ENCODE measurements at places on chromosomes 2 and 18. TPM values are rescaled to one million over a fixed set of nuclear protein-coding genes. Genes with fewer than 3 reads are reported as not detected.

GRCh38 chr2:196480653-196481323, 158.7 kb upstream of the CCDC150 start:
- DNase-seq = no peak
- no peaks in the 10 kb centered on the region for H3K36me3 ChIP-seq
- peaks cover 7% of the 10 kb centered on the region for H3K4me1 ChIP-seq
- no peaks in the 10 kb centered on the region for H3K27me3 ChIP-seq
- H3K27ac ChIP-seq = no peak overlapping the region
- H3K4me3 ChIP-seq = no peak overlapping the region

DNA sequence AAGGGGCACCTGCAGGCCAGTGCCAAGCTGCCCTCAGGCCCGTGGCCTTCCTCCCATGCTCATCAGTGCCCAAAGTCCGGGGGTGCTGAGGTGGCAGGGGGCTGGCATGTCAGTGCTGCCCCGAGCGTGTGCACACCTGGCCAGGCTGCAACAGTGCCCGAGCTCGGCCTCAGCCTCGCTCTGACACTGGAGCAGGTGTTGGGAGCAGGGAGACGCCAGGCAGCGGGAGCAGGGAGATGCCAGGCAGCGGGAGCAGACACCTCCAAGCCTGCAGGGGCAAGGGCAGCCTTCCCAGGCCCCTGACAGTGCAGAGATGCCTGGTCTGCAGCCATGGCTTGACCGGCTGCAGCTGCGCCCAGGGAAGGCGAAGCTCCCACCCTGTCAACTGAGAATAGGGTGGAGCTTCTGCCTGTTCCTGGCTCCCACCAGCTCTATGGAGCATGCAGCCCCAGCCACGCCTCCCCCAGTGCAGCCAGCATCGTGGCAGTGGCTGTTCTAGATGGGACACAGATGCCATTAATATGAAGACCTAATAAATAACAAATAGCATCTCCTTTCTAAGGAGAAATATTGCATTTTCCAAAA, 82.4 kb downstream of the DTNB start:
- no peak overlapping the region for H3K4me3 ChIP-seq
- no peaks in the 10 kb centered on the region for H3K27me3 ChIP-seq
- no peaks in the 10 kb centered on the region for H3K4me1 ChIP-seq
- H3K36me3 ChIP-seq = no peaks in the 10 kb centered on the region
- DNase-seq = no peak

- no peak for DNase-seq
- H3K36me3 ChIP-seq = no peaks in the 10 kb centered on the region
- H3K4me1 ChIP-seq = no peaks in the 10 kb centered on the region
- no peaks in the 10 kb centered on the region for H3K27me3 ChIP-seq
These were observed 623.9 kb downstream of the NRXN1 start for GRCh38 chr2:50408053-50408452.

- no peak overlapping the region for H3K27ac ChIP-seq
- H3K4me3 ChIP-seq = no peak overlapping the region
- DNase-seq = peak; percentile 76
- no peaks in the 10 kb centered on the region for H3K36me3 ChIP-seq
- H3K27me3 ChIP-seq = no peaks in the 10 kb centered on the region
These were observed 46.1 kb downstream of the TMEM185B start for GRCh38 chr2:120177001-120177621.

- no peak overlapping the region for H3K4me3 ChIP-seq
- no peaks in the 10 kb centered on the region for H3K4me1 ChIP-seq
- no peak overlapping the region for H3K27ac ChIP-seq
- H3K36me3 ChIP-seq = no peaks in the 10 kb centered on the region
- H3K27me3 ChIP-seq = no peaks in the 10 kb centered on the region
These were observed 128.5 kb downstream of the ARL6IP6 start for GRCh38 chr2:152846697-152847470.

GRCh38 chr18:22210311-22210754, 40.9 kb downstream of the GATA6 start:
- no peaks in the 10 kb centered on the region for H3K36me3 ChIP-seq
- DNase-seq = no peak
- no peaks in the 10 kb centered on the region for H3K27me3 ChIP-seq
- H3K4me3 ChIP-seq = no peak overlapping the region
- peaks cover 7% of the 10 kb centered on the region for H3K4me1 ChIP-seq

GRCh38 chr18:30004965-30005364, 1037.6 kb downstream of the DSC3 start:
- no peak for DNase-seq
- H3K27ac ChIP-seq = no peak overlapping the region
- no peaks in the 10 kb centered on the region for H3K36me3 ChIP-seq
- no peaks in the 10 kb centered on the region for H3K27me3 ChIP-seq
- H3K4me1 ChIP-seq = no peaks in the 10 kb centered on the region
- no peak overlapping the region for H3K4me3 ChIP-seq

- no peaks in the 10 kb centered on the region for H3K4me1 ChIP-seq
- DNase-seq = no peak
- no peaks in the 10 kb centered on the region for H3K36me3 ChIP-seq
- H3K4me3 ChIP-seq = no peak overlapping the region
- no peak overlapping the region for H3K27ac ChIP-seq
- no peaks in the 10 kb centered on the region for H3K27me3 ChIP-seq
These were observed 21.6 kb upstream of the AGXT start for GRCh38 chr2:240846873-240847595.

- H3K4me3 ChIP-seq = no peak overlapping the region
- H3K27me3 ChIP-seq = no peaks in the 10 kb centered on the region
- DNase-seq = no peak
- no peak overlapping the region for H3K27ac ChIP-seq
- no peaks in the 10 kb centered on the region for H3K36me3 ChIP-seq
- H3K4me1 ChIP-seq = no peaks in the 10 kb centered on the region
These were observed 766.1 kb upstream of the SALL3 start for GRCh38 chr18:78213361-78213994.

DNA sequence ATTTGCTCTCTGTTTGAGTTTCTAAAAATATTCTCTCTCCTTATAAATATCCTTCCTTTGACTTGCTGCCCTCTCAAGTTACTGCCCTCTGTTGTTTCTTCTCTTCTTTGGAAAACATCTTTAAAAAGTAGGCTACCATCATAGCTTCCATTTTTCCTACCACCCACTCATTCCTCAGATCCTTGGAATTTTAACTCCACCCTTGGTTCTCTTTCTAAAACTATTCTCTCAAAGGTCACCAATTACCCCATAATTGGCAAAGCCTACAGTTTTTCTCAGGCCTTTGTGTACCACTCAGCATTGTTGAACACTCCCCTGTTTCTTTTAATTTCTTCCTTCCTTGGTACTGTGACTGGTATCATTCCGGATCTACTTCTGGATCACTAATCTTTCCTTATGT, 43.0 kb upstream of the ITGAV start:
- H3K4me3 ChIP-seq = no peak overlapping the region
- no peak for DNase-seq
- no peak overlapping the region for H3K27ac ChIP-seq
- no peaks in the 10 kb centered on the region for H3K4me1 ChIP-seq
- H3K36me3 ChIP-seq = no peaks in the 10 kb centered on the region

- no peaks in the 10 kb centered on the region for H3K27me3 ChIP-seq
- H3K4me3 ChIP-seq = no peak overlapping the region
- no peak overlapping the region for H3K27ac ChIP-seq
- no peaks in the 10 kb centered on the region for H3K36me3 ChIP-seq
- DNase-seq = no peak
These were observed 22.2 kb downstream of the ATAD2B start for GRCh38 chr2:23904692-23905091.

DNA sequence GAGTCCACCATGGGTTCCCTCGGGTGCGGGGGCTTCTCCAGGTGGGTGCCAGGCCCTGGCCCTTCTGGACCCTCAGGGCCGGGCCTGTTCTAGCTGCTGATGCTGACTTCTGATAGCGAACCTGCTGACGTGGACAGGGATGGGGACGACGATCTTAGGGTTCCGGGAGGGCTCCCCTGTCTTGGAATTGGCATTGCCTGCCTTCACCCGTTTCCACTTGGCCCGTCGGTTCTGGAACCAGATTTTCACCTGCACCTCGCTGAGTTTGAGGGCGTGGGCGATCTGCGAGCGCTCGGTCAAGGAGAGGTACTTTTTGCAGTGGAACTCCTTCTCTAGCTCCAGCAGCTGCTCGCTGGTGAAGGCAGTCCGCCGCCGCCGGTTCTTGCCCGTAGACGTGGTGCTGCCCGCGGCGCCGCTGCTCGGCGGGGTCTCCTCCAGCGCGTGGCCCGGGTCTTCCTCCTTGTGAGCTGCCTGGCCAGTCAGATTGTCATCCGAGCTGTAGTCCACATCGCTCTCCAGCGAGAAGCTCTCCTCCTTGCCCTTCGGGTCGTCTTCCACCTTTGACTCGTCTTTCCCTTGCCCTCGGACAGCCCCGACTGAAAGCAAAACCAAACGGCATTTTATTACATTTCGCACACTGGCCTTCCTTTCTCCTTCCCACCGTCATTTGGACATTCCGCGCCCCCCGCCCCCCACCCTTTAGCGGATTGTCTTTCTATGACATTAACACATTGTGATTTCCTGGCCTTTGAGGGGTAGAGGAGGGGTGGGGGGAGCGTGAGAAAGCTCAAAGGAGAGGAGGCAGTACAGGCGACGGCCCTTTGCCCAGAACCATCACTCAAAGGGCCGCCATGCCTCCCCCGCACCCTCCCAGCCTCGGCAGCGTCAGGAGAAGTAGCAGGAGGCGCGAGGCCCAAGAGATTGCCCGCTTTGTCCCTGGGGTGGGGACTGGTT, 2.1 kb downstream of the GBX2 start:
- H3K27ac ChIP-seq = no peak overlapping the region
- no peak for DNase-seq
- no peaks in the 10 kb centered on the region for H3K4me1 ChIP-seq
- no peak overlapping the region for H3K4me3 ChIP-seq

DNA sequence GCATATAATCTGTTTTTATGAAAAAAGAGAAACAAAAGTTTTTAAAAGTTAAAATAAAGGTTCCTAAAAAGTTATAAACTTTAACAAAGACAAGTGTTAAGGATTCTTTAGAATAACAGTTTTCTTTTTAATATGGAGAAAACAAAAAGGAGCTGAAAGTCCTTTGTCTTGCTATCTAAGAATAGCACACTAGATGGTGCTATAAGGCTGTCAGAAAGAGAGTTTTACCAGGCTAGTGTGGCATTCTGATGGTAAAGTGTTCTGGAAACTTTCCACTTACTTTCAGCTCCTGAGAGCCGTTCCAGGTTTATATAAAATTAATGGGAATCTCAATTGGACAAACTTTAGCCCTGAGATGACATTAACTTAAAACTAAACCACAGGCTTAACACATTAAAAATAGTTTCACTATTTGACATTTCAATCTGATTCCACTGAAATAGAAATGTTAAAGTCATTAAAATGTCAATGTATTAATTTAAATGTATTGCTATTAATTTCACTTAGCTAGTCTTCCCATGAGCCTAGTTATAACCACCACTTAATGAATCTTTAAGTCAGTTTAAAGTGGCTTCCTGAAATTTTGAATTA, 3.7 kb downstream of the FBXO48 start:
- H3K4me1 ChIP-seq = no peaks in the 10 kb centered on the region
- H3K4me3 ChIP-seq = no peak overlapping the region

DNA sequence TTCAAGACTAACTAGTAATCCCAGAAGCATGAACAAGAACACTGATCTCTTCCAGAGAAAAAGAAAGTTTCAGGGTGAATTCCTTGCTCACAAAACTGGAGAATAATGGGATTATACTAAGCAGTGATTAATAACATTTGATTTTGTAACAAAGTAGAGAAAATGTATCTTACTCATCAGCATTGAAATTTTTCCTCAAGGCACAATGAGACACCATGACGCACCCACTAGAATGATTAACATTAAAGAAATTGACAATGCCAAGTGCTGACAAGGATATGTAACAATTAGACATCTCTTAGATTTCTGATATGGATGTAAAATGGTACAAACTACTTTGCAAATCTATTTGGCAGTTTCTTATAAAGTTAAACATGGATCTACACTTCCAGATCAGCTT, 101.1 kb upstream of the EPHA4 start:
- H3K4me3 ChIP-seq = no peak overlapping the region
- H3K4me1 ChIP-seq = no peaks in the 10 kb centered on the region
- H3K27me3 ChIP-seq = no peaks in the 10 kb centered on the region

GRCh38 chr2:181675254-181675653, 5.1 kb downstream of the NEUROD1 start:
- H3K4me1 ChIP-seq = no peaks in the 10 kb centered on the region
- H3K27me3 ChIP-seq = no peaks in the 10 kb centered on the region
- H3K4me3 ChIP-seq = no peak overlapping the region
- no peak overlapping the region for H3K27ac ChIP-seq
- DNase-seq = no peak

DNA sequence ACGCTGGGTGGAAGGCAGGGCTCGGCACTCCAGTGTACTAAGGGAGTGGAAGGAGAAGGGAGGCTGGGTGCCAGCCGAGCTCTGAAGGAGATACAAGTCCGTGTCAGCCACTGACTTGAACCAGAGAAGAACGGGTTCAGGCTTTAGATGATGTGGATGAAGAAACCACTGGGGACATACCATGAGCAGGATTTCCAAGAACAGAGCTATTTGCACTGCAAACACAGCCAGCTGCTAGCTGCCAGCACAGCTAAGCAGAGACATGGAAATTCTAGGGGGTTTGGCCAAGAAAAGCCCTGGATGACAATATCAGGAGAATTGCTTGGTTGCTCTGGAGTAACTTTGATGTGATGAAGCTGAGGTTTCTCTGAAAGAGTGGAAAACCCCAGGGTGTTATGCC, 5.2 kb downstream of the CD207 start:
- no peak overlapping the region for H3K4me3 ChIP-seq
- H3K4me1 ChIP-seq = no peaks in the 10 kb centered on the region
- no peak overlapping the region for H3K27ac ChIP-seq
- no peaks in the 10 kb centered on the region for H3K36me3 ChIP-seq

DNA sequence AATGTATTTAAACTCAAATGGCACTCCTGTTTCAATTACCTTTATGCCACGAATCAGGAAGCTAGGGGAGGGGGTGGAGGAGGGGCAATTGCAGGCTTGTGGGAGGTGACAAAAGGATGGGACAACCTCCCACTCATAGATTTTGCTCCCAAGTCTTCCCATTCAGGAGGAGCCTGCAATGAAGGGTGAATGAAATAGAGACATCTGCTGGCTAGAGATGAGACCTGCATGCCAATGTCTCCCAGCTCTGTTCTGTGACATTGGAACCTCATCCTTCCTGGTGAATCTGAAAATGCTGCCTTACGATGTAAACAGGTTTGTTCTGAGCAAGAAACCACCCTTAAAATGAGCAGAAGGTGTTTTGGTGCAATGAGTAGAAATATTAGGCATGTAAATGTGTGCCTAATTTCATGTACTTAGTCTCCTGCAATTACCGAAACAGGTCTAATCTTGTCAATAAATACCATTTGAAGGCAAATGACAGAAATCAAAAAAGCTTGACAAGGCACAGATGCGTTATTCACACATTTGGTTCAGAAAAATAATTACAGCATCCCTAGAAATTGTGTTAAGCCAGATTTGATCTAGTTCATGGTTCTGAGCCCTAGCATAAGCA, 2.7 kb upstream of the PID1 start:
- H3K27me3 ChIP-seq = no peaks in the 10 kb centered on the region
- no peaks in the 10 kb centered on the region for H3K4me1 ChIP-seq
- peak; percentile 51 for DNase-seq

The REEP1 gene
- total RNA-seq = 36.3 TPM

The ABCG8 gene
- not detected for total RNA-seq

The ONECUT2 gene
- total RNA-seq = 0.32 TPM

The TMEM169 gene
- 0.32 TPM for total RNA-seq

The GCA gene
- 35.2 TPM for total RNA-seq

The DIPK1C gene
- total RNA-seq = not detected

The IL1A gene
- not detected for total RNA-seq

The ALPP gene
- total RNA-seq = not detected

The VIT gene
- 29.2 TPM for total RNA-seq

The GRP gene
- total RNA-seq = not detected

The DES gene
- 314 TPM for total RNA-seq

The HPCAL1 gene
- 21.4 TPM for total RNA-seq

The CLEC4F gene
- not detected for total RNA-seq

Measured in aorta (tissue), 5 donors.